ENCODE measurements at places on chromosomes 3 and 15.

DNA sequence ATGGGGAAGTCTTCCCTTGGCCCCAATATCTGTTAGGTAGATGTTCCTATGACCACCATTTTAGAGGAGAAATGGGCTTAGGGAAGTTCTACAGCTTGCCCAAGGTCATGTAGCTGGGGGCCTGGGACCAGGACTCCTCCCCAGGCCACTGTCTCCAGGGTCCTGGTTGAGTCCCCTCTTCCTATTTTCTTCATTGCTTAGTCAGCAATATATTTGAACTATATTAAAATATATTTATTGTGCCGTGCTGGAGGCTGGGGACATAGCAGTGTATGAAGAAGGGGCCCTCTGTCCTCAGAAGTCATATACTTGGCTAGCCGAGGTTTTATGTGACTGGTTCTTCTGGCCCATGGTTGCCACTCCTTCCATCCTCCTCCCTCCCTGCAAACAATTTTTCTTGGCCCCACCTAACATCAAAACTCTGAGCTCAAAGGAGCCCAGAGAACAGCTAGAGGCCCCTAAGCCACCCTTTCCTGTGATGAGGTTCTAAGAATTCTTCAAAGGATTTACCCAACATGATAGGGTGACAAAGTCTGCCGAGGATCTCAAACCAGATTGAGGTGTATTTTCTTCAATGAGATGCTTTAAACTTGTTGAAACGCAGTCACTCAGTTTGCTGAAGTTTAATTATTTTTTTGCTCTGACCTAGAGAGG is 121.2 kb upstream of the RASGRP1 start:
- DNase-seq, result no peak

GRCh38 chr15:99441444-99441800 is 124.4 kb upstream of the MEF2A start:
- no peak for DNase-seq

- DNase-seq, result peak; percentile 42
Observed at GRCh38 chr3:12380461-12380860, 91.6 kb downstream of the PPARG start.

- DNase-seq, result peak; percentile 38
Observed at GRCh38 chr3:53721187-53722119, 124.8 kb downstream of the CHDH start.

GRCh38 chr3:128123156-128123537 is 465 bp downstream of the RUVBL1 start:
- DNase-seq, result no peak

DNA sequence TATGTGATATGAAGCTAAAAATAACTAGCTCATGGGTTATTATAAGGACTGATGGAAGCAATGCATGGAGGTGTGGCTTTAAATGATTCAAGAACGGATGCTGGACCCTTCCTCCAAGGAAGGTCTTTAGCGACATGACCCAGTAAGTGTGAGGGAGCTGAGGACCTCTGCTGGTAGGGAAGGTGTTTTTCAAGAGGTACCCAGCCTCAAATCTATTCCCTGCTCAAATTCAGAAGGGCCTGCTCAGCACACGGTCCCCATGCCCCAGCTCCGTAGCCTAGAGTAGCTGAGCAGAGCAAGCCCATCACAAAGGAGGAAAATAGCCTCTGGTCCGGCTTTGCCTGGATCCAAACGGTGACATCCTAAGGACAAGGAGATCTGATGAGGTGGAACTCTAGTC is 266.2 kb upstream of the IGF1R start:
- DNase-seq, result no peak

DNA sequence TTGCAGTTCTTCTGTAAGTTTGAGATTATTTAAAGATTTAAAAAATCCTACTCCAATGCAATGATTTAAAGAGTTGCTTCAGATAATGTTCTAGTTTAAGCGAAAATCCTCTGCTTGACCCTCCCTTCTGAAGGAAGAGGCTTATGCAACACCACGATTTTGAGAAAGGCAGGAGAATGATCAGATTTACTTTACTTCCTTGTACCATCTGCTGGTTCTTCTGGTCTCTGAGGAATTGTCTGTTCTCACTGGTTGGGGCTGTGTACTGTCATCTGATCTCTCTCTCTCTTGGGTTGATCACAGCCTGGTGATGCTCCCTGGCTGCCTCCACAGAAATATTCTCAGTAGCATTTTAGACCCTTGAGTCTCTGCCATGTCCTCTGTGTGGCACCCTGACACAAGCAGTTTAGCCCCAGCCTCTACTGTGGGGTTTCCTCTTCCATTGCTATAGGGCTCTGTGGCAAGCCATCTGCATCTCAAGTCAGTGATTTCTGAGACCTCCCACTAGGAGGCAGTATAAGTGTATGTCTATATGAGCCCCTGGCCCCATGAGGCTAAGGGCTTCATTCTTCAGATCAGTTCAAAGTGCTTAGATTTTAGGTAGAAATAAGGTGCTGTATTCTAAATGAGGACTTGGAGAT is 50.8 kb upstream of the PLAAT1 start:
- DNase-seq, result peak; percentile 14

DNA sequence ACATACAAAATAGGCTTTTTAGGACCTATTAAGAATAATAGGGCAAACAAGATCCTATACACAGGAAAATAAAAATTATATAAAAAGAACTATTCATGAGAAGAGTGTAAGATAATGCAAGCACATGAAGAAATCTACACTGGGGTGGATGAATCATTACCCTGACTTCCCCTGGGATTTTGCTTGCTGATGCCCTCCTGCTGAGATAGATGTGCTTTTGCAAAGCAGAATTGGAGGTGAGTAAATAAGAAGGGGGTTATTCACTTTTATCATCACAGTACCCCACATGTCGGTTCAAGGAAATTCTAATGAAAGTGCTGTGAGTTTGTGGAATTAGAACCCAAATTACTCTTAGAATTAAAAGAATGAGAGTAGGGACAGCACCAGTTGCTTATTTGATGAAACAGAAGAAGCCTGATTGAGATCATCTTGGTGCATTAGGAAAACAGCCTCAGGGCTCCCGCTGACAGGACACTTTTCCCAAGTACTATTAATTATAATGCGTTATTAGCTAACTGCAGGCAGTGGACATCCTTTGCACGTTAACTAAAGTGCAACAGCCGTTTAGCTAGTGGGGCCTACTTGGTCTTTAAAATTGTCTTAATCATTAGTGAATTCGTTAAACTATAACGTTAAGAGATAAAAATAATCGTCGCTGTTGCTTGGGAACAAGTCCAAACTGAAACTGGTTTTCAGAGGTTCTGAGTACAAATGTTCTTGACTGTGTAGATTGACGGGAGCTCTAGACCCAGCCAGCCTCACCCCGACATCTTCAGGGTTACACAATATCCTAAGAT is 48.4 kb downstream of the SLC2A2 start:
- DNase-seq, result peak; percentile 39

- DNase-seq, result peak; percentile 16
Observed at GRCh38 chr3:148223266-148223665, 474.4 kb upstream of the AGTR1 start.

Data from M059J (cell line).